Psoas muscle (tissue), 8 donors: ENCODE measurements at places on chromosomes 7 and 10. TPM values are rescaled to one million over a fixed set of nuclear protein-coding genes. Genes with fewer than 3 reads are reported as not detected.

The IL2RA gene
- polyA plus RNA-seq = 0.08 TPM

- DNase-seq = no peak
Measured at GRCh38 chr10:46247808-46248569, 38.8 kb upstream of the ANTXRL start.

DNA sequence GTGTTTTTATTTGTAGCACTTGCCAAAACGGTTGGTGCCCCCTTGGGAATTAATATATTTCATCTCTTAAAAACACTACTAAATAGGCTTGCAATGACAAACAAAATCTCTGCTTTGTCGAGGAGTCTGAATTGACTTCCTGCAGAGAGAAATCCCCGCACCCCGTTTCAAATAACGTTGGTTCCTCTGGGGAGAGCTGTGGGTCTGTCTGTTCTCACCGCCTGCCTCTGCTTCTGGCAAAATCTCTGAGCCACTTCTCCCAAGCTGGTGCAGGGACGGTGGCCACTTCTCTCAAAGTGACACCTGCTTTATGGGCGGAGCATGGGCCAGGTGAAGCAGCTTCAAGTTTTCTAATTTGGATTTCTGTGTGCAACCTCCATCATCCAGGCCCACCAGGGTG, 186.3 kb upstream of the ADARB2 start:
- no peak for DNase-seq

GRCh38 chr7:23603632-23604295, 6.6 kb downstream of the CCDC126 start:
- no peak for DNase-seq

DNA sequence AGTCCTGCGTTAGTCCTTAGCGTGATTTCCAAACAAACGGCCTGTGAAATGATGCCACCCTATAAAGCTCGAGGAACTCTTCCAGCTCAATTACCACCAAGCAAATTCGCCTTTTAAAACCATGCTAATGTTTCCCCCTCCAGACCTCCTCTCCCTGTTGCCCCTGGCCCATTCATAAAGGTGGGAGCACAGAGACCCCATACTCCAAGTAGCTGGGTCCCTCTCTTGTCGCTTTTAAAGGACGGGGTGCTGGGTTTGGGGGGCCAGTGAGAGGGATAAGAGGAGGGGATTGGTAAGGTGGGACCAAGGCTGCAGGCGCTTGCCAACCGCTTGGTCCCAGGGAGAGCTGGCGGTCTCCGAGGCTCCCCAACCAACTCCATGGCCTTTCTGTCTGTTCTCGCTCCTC, 1.2 kb downstream of the HMX2 start:
- DNase-seq = no peak

The OPALIN gene
- polyA plus RNA-seq = 0.17 TPM

The SLC26A3 gene
- polyA plus RNA-seq = not detected

- DNase-seq = no peak
Measured at GRCh38 chr7:22672846-22673680, 53.9 kb upstream of the IL6 start.

DNA sequence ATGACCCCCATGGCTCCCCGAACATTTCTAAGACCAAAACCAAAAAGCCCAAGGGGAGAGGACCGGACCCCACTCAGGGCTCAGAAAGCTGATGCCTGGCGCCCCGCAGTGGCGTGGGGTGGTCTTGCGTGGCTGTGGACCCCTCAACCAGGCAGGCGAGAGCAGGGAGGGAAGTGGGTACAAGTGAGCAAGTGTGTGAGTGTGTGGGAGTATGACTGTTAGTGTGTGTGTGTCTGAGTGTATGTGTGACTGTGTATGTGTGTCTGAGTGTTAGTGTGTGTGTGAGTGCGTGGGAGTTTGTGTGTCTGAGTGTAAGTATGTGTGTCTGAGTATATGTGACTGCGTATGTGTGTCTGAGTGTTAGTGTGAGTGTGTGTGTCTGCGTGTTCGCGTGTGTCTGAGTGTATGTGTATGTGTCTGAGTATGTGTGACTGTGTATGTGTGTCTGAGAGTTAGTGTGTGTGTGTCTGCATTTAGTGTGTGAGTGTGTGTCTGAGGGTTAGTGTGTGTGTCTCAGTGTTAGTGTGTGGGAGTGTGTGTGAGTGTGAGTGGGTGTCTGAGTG, 34.0 kb upstream of the INSIG1 start:
- no peak for DNase-seq

GRCh38 chr7:157518514-157519175, 181.8 kb downstream of the DNAJB6 start:
- no peak for DNase-seq

GRCh38 chr7:126690848-126691751, 561.6 kb downstream of the GRM8 start:
- DNase-seq = no peak

The NUDT13 gene
- polyA plus RNA-seq = 4.6 TPM

The COL28A1 gene
- polyA plus RNA-seq = 0.29 TPM

GRCh38 chr10:51905032-51905431, 205.6 kb upstream of the CSTF2T start:
- DNase-seq = no peak

DNA sequence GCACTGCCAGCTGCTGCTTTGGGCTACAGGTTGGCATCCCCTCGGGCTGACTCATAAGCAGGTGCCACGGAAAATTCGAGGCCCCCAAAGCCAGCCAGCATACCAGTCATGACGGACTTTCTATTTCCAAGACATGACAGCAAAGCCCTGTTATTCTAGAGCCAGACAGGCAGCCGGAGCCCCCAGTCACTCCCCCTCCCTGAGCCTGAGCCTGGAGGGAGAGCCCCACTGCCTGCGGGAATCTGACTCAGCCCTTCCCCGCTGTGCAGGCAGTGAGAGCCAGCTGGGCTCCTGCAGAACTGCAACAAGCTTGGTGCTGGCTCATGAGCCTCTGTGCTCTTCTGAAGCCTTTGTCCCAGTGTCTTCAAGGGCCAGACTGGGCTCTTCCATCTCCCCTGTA, 15.8 kb downstream of the BTBD16 start:
- DNase-seq = peak; percentile 81

GRCh38 chr10:100723180-100723579, 22.2 kb upstream of the PAX2 start:
- DNase-seq = no peak

DNA sequence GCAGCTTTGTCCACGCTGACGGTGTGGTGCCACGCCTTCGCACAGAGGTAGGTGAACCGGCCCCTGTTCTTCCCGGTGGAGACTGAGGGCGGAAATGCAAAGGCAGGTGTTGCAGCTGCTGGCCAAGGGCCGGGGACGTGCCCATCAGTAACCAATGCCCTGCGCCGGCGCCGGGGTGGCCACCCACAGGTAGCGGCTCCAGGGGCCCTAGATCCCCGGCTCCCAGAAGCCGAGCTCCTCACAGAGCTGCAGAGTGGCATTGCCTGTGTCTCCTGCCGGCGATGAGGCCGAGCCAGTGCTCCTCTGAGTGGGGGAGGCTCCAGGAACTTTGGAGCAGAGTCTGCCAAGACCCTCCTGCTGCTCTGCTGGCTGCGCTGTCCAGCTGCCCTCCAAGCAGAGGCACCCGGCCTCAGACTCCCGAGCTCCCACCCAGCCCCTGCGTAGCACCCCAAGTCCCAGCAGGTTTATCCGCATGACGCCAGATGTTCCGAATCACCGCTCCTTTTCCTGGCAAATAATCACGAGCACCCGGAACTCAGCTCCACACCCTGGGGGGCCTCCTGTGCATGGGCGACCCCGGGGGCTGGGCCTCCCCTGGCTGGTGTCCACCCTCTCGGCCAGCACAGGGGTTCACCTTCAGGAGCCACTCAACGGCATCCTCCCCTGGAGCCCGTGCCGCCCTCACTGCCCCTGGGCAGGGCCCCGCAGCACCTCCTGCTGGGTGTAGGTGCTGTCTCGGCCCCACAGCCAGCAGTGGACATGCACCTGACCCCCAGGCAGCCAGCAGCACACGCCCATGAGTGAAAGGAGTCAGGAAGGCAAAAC, 22.1 kb downstream of the CFAP46 start:
- peak; percentile 43 for DNase-seq

DNA sequence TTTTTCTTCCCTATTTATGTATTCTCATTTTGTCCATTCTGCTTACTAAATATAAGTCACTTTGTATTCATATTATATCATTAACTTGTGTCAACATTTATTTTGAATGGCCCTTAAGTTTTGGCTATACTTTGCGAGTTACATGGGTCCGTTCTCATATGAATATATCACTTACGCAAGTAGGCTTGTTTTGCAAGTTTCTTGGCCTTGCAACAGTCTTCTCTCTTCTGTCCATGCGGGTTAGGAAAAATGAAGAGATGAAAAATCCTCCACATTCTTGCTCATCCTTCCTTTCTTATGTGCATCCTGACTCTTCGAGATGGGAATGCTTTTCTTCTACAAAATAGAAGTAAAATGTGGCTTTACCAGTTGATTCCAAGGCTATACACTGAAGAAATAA, 82.8 kb downstream of the GPR158 start:
- DNase-seq = no peak

The SH2D4B gene
- not detected for polyA plus RNA-seq

- no peak for DNase-seq
Measured at GRCh38 chr10:68224810-68225209, 7.1 kb downstream of the ATOH7 start.

The ADARB2 gene
- polyA plus RNA-seq = 0.39 TPM

The VAX1 gene
- not detected for polyA plus RNA-seq

The NEUROD6 gene
- not detected for polyA plus RNA-seq

The GRM3 gene
- not detected for polyA plus RNA-seq

DNA sequence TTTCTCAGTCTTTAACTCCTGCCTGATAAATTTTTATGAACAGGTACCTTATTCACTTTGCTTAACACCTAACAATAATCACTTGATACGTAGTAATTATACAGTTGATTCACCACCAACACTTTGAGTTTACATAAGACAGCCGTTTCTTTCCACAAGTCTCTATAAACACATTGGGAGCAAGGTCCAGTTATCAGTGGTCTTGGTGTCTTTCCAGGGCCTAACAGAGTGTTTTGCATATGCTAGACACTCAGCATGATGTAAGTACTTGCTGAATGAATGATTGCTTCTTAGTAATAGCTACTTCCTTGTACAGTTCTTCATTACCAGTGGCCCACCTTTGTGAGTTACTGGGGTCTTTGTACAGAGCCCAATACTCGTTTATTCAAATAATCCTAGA, 6.4 kb downstream of the CLDN12 start:
- DNase-seq = no peak

GRCh38 chr7:6155596-6155995, 116.8 kb downstream of the CYTH3 start:
- DNase-seq = no peak

DNA sequence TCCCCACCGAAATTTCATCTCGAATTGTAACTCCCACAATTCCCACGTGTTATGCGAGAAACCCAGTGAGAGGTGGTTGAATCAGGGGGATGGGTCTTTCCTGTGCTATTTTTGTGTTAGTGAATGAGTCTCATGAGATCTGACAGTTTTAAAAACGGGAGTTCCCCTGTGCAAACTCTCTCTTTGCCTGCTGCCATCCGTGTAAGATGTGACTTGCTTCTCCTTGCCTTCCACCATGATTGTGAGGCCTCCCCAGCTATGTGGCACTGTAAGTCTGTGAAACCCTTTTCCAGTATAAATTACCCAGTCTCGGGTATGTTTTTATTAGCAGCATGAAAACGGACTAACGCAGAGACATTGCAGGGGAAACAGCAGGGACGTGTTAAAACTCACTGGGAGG, 5.3 kb upstream of the OLAH start:
- no peak for DNase-seq

DNA sequence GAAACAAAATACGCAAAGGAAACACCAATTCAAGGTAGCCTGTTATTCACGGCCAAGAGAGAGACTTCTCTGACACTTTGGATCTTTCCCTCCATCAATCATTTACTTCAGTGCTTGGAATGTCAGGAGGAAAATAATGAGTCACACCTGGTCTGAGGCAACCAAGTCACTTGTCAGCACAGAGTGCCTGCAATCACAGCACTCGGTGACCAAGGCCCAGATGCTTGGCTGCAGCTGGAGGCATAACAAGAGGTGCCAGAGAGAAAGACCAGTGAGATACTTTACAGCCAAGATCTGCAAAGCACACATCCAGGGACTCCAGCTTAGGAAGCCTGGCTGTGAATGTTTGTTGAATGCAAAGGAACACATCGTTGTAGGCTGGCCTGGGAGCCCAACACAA, 33.9 kb downstream of the ASB13 start:
- DNase-seq = peak; percentile 81

- no peak for DNase-seq
Measured at GRCh38 chr7:135965602-135966001, 11.6 kb downstream of the MTPN start.

- peak; percentile 93 for DNase-seq
Measured at GRCh38 chr10:79274279-79275104, 72.8 kb upstream of the PPIF start.

GRCh38 chr7:44402401-44403060, 77.1 kb upstream of the CAMK2B start:
- no peak for DNase-seq

GRCh38 chr7:117572856-117573620, 93.2 kb downstream of the CFTR start:
- DNase-seq = no peak
